CD4-positive, alpha-beta T cell treated with Interleukin-15 for 1 hour (primary cell): ENCODE measurements at places on chromosomes 7 and 10.

DNA sequence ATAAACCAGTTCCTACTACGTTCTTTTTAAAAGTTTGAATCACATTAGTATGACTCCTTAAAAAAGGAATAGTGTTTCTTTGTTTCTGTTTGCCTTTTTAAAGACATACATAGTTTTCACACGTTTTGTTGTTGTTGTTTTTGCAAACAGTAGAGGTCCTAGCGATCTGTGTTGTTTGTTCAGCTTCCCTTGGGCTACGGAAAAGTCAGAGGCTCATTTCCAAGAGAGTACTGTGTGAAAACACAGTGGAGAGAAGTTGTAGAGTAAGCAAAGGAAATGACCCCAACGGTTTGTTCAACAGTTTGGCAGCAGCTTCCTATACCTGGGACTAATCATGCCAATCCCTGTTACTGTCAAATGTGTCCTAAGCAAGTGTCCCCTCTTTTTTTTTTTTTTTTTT lies 87.1 kb upstream of the STEAP1 start:
- no peak for DNase-seq

- no peak for DNase-seq
Observed at GRCh38 chr10:106446920-106447319, 717.6 kb downstream of the SORCS1 start.

DNA sequence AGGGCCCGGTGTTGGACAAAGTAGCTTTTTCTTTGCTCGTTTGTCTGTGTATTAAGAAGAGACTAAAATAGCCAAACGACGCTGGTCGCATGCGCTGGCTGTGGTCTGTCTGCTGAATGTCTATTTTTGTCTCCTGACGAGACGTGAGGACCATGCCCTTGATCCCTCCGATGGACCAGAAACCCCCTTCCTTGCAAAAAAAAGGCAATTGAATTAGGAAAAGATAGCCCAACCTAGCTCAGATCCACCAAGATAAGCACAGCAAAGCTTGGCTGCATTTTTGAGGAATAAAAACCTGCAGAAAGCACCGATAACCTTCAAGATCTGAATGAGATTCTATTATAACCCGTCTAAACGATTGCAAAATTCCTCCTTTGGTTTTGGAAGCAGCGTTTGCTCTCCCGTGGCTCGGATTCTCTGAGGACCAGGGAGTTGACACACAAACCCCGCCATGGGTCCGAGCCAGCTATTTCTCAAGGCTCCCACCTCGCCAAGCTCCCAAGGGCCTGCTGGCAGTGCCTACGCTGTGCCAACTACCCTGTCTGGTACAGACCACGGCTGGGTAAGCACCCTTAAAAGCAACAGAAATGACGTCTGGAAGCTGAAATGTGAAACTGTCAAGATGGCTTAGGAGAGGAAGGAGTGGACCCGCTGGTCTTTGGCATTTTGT lies 17.7 kb upstream of the TTYH3 start:
- DNase-seq: no peak

DNA sequence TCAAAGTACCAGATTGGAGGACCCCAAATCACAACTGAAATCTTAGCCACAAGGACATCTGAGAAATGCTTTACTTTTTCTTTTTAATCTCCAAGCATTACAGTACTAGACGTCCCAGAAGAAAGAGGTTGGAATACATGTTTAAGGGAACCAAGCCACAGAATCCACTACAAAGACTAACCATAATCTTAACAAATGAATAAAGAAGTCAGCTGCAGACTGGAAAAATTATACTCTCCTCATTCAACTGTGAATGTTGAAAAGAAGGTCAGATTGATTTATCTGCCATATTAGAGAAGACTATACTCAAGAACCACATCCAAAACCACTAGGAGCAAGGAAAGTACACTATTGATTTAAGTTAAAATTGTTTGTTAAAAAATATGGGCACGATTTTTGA lies 102.1 kb upstream of the ABCB5 start:
- DNase-seq: no peak

DNA sequence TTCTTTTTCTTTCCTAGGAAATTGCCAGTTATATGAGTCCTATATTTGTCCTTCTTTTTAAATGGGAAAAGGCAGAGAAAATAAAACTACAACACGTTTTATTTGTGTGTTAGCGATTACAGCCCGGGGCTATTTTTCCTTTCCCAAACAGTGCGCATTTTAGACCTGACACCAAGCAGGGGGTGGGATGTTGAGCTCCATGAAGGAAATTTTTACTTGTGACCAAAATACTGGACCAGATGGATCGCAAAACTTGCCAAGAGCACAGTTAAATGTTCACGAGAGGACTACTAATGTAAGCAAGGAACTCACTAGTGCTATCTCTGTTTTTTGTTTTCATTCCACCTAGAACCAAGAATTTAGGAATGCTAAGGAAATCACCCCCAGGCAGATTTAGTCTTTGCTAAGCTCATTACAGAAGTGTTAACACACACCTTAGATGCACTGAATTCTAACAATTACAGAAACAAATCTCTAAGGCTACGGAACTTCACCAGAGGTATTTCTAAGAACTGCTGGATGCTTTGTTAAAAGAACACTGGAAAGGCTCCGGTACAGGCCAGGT lies 114.8 kb downstream of the JAZF1 start:
- no peak for DNase-seq

DNA sequence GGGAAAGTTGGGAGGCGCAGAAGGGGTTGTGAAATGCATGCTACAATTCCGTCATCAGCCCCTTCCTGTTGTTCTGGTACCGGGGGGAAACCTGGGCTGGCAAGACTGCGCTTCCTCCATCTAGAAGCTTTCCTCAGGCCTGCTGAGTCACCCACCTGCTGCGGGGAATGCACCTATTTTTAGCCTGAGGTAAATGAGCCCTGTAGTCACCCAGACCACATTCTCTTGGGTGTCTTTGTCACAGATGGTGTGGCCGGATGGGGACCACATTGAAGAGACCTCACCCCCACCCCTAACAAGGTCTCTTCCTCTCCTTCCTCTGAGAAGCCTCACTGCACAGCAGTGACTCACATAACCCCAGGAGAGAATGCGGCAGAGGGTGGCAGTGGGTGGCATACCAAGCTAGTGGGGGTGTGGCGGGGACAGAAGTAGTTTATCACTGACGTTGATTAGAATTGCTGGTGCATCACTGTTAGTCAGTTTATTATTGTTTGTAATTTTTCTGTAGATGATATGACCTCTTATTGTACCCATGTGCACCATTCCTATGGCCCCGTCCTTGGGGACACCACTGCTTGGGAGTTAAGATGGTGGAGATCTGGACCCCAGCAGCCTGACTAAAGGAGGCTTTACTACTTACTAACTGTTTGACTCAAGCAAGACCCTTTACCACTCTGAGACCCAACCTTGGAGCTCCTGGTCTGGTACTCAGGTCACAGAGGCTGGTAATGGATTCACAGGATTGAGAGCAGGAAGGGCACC lies 83.0 kb upstream of the DUSP5 start:
- DNase-seq: peak; percentile 93

GRCh38 chr10:13528875-13529713 lies at the start of gene BEND7:
Gene BEND7 (minus strand): TSS chr10:13529014. CDS start chr10:13528533, 481 bp downstream.
- no peak for DNase-seq

DNA sequence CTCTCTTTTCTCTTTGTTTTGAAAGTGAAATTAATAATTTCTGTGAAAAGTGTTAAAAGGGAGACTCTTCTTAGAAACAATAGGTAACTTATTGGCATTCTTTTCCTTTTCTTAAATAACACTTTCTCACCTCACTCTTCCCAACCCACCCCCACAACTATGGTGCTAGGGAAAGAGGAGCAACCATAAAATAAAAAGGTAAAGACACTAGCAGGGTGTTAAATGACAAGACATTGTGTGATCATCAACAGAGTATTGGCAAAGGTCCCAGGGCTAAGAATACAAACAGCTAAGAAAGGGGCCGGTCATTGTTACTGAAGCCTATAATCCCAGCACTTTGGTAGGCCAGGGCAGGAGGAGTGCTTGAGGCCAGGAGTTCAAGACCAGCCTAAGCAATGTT lies 183.7 kb downstream of the NEBL start:
- no peak for DNase-seq

GRCh38 chr10:99676895-99677294 lies 17.6 kb downstream of the ENTPD7 start:
- DNase-seq: no peak

GRCh38 chr10:87794285-87794684 lies 23.7 kb downstream of the ATAD1 start:
- DNase-seq: no peak

- DNase-seq: no peak
Observed at GRCh38 chr10:109851616-109852474, 71.5 kb downstream of the XPNPEP1 start.

DNA sequence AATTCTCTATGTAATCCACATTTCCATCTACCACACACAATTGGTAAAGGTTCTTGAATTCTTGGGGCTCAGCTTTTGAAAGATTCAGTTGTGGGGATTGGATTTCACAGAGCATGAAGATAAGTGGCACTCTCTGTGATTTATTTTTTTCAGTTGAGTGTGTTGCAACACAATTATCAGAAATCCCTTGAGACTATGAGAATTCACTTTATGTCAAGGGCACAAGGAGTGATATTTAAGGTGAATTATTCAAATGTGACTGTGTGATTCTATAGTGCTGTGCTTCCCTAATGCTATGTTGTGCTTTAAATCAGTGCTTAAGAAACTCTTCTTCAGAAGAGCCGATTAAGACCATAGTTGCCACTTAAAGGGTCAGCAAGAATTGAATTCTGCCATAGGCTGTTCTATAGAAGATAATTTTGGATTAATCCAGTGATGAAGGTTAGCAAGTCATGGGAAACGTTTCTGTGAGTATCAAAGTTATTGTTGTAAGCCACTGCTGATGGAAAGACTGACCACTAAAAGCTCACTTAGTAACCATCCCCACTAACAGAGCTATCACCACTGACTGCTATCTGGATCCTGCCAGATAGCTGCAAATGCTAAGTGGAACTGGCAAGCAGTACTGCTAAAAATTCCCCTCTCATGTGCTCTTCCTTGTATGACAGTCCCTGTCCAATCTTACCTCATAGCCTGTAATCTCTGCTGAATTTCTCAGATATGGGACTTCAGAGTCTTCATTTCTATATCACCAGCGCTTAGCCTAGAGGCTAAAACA lies 134.0 kb upstream of the SEMA3D start:
- DNase-seq: no peak

- no peak for DNase-seq
Observed at GRCh38 chr10:12353399-12354242, 4.3 kb downstream of the CAMK1D start.

GRCh38 chr10:103884681-103885139 lies 29.3 kb upstream of the SH3PXD2A start:
- no peak for DNase-seq

GRCh38 chr7:82175319-82175718 lies 268.3 kb downstream of the CACNA2D1 start:
- no peak for DNase-seq

DNA sequence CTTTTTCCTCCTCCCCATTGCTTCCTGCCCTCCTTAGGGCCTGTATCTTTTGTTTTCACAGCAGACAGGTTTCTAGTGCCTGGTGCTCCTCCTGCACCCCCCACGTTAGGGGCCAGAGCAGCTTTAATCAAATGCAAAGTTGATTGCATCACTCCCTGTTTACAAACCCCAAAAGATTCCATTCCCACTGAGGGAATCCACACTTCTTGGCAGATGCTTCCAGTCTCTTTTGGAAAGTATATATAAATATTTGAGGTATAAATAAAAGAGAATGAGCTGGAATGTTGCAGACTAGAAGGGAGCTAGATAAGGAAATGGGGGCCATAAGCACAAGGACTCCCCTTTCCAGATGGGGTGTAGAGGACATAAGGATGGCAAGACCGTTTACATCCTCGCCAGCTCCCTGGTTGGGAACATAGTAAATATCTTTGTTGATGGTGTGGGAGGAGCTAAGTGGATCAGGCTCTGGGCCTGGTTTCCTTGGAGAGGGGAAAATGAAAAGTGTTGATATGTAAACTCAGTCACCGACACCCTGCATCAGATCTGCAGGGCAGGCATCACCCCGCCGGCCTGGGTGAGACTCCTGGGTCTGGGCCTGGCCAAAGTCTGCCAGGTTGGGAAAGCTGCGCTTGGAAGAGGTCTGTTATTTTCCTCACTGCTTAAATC lies 6.2 kb downstream of the RARRES2 start:
- no peak for DNase-seq

DNA sequence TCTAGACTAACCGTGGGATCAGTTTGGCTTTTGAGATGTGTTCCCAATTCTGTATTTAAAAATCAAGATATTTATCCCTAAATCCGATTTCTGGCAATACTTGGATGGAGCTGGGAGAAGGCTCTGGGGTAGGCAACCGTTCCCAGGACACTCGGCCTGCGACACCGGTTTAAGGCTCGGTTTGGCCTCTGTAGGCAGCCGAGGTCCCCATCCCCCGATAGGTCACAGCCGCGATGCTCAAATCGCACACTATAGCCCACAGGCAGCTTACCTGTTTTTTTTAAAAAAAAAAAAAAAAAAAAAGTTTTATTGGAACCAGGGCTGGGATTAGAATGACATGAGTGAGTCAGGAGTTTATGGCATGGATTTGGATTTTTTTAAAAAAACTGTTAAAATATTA lies 729 bp upstream of the TAF3 start:
- DNase-seq: no peak

GRCh38 chr10:129881641-129882040 lies 82.4 kb downstream of the EBF3 start:
- DNase-seq: no peak

GRCh38 chr10:3782451-3783315 lies 2.3 kb downstream of the KLF6 start:
- DNase-seq: peak; percentile 86

GRCh38 chr10:30995081-30995770 lies 36.4 kb downstream of the ZNF438 start:
- DNase-seq: no peak

DNA sequence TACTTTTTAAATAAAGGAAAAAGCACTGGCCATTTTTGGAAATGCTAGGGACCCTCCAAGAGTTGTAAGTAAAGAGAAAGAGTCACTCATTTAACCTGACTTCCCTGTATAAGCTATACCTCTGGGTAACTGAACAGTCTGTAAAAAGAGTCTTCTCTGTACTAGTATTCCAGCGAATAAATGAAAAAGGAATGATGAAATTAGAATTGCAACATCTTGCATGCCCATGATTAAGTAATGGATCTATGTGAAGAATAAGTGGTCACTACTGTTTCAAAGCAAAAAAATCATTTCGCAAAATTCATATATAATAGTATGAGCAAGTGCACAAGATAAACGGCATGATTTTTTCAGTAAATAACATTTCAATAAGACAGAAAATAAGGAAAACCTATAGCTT lies 116.8 kb downstream of the ZFAND4 start:
- DNase-seq: no peak

DNA sequence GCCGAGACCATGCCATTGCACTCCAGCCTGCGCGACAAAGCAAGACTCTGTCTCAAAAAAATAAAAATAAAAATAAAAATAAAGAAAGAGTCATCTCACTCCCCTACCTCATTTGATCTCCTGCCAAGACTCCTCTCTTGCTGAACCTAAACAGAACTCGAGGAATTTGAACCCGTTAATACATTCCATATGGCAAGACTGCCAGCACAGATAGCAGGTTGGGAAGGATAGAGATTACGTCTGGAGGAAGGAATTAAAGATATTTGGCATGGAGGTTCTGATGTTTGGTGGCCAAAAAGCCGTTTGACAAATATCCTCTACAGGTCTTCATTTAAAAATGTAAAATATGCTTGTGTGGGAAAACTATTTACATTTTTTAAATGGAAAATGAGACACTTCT lies 549.6 kb downstream of the HTR7 start:
- no peak for DNase-seq

GRCh38 chr7:31516680-31517502 lies 3.0 kb downstream of the ITPRID1 start:
- DNase-seq: no peak
